ENCODE measurements at places on chromosomes 11 and 22.

GRCh38 chr11:8100158-8100557, 19.1 kb downstream of the TUB start:
- DNase-seq = peak; percentile 40

DNA sequence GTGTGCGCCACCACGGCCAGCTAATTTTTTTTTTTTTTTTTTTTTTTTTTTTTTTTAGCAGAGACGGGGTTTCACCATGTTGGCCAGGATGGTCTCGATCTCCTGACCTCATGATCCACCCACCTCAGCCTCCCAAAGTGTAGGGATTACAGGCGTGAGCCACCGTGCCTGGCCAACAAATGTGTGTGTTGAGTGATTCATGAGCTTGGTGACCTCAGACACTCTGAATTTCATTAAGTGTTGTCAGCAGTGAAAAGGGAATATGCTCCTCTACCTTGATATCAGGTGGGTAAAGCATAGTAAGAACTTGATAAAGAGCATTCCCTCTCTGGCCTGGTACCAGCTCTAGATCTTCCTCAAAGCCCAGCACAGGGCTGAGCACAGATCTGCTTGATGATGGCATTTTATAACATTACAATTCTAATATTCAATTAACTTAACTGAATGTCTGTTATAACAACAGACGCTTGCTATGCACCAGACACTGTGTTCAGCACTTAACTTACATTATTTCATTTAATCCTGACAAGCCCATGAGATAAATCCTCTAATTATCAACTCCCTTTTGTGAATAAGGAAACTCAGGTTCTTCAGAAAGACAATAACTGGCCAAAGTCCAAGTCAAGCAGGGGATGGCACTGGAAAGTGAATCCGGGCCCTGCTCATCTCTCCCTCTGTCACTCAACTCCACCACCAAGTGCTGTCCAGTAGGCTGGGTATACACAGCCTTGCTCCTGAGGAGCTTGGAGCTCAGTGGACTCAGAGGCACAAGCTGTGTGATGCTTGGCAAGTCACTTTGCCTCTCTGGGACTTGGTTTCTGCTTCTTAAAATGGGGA, 13.0 kb downstream of the TBC1D10A start:
- no peak for DNase-seq

DNA sequence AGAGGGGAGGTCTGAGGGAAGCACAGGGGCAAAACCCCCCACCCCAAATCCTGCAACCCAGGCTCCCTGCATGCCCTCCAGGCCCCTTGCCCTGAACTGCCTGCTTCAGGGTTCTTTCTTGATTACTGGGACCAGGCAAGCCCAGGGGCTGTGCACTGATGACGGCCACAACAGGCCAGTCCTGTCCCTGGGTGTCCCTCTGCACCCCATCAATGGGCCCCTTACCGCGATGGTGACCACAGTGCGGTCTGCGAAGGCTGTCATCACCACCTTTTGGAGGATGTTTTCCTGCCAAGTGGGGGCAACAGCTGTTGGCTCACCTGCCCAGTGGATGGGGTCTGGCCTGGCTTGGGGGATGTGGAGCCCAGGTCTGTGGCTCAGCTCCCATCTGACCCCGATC, 5.0 kb upstream of the KCNJ11 start:
- DNase-seq = no peak

DNA sequence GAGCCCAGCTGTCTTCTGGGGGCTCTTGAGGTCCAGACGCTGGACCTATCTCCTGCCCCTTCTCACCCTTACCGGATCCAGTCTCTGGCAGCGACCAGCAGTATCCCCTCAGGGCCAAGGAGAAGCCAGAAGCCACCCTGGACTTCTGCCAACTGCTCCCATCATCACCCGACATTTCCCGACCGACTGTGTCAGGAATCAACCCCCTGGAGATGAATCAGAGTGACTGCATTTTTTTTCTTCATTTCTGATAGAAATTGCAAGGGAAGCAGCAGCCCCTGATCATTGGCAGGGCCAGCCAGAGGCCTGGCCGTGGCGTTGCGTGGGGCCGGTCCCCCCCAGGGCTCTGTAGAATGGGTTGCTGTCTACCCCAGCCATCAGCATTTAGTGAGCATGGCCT, 5.2 kb upstream of the LIF start:
- no peak for DNase-seq

GRCh38 chr11:14902650-14903350, 10.8 kb upstream of the CYP2R1 start:
- no peak for DNase-seq

DNA sequence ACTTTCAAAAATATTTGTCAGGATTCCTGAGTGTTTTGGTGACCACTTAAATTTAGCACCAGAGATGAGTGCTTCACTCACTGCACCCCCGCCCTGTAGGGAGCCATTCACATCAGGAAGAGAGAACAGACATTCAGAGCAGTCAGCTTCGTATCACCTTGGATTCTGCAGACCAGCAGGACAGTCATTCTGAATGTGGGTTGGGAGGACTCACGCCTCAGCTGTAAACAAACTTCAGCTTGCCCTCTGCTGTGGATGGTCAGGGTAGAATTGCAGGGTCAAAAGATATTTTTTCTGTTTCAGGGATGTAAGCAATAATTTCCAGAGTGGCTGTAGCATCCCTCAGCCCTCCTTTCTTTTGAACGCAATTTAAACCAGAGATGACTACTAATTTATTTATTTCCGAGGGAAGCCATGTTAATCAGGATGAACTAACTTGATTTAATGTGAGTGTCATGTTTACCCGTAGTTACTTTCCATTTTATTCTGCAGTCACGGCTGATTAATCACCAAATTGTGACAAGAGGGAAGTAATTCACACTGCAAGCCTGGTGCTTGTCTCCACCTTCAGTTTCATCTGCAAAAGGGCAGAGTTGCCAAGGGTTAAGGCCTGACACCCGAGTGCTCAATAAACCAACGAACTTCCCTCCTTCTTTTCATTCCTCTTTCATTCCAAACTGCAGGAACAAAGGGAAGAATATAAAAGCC, 174.2 kb upstream of the DDI1 start:
- DNase-seq = no peak

GRCh38 chr22:43345761-43346301, 2.7 kb upstream of the SCUBE1 start:
- DNase-seq = no peak

- DNase-seq = peak; percentile 65
Measured at GRCh38 chr11:68584097-68584496, 100.2 kb upstream of the GAL start.

GRCh38 chr22:17767233-17768065, 6.8 kb downstream of the BID start:
- no peak for DNase-seq

- no peak for DNase-seq
Measured at GRCh38 chr11:128483211-128483788, 104.1 kb downstream of the ETS1 start.

DNA sequence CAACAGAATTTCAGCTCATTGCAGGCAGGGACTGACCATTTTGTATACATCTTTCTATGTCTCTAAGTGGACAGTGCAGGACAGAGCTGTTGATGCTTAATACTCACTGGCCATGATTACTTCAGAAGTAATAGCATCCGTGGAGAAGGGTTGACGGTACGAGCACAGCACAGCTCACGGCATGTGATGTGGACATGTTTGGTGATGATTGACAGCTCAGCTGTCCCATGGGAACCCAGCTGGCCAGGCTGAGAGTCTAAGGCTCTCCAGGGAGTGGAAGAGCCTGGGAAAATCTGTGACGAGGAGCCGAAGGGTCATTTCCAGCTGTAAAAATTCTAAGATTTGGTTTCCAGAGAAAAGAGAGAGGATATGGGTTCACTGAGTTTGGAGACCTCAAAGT, 198.2 kb downstream of the SNX19 start:
- no peak for DNase-seq

GRCh38 chr11:128497776-128498095, 89.6 kb downstream of the ETS1 start:
- no peak for DNase-seq

GRCh38 chr11:45692808-45693453, 27.5 kb upstream of the CHST1 start:
- DNase-seq = no peak

DNA sequence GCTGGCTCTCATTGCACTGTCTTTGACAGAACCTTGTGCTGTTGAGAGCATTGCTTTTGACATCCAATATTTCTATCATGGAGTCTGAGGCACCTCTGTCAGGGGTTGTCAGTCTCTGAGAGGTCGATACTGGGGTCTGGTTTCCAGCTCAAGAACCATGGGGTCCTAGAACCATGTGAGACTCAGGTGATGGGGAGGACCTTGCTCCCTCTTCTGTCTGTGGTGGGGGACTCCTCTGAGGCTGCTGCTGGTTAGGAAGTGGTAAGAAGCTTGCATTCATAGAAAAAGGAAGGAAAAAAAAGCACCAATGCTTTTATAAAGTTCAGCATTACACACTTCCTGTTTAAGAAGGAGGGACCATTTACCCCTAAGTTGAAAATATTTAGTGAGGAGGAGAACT, 91.8 kb upstream of the CD44 start:
- no peak for DNase-seq

DNA sequence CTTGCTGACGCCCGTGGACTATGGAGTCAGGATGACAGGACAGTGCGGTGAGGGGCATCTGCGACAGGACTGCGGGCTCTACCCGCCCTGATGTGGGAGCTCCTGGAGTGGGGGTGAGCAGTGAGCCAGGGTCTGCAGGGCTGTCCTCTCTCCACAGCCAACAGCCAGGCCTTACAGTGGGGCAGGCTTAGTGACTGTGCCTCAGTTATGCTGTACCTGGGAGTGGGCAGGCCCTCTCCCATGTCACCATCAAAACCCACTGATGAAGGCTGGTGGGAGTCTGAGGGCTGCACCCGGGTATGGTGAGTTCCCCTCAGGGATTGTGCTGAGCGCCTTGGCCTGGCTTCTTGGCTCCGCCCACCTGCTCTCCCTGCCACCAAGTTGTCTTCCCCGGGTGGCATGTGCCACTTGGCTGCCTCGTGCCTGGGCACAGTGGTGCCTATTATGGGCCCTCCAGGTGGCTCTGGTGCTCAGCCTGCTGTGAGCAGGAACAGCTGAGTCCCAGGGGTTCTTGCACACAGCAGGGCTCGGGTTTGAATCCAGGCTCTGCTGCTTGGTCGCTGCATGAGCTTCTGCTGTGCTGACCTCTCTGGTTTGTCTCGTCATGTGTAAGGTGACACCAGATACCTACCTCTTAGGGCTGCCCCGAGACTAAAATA, 4.1 kb upstream of the TRIOBP start:
- no peak for DNase-seq
